ENCODE measurements at places on chromosomes 6 and 20.

GRCh38 chr6:54846243-54846856, at the start of gene FAM83B:
FAM83B (plus strand) TSS chr6:54846771; CDS start chr6:54870247, 23,476 bp downstream.
- DNase-seq: no peak

- no peak for DNase-seq
These were observed 14.9 kb downstream of the NEDD9 start for GRCh38 chr6:11217360-11218101.

DNA sequence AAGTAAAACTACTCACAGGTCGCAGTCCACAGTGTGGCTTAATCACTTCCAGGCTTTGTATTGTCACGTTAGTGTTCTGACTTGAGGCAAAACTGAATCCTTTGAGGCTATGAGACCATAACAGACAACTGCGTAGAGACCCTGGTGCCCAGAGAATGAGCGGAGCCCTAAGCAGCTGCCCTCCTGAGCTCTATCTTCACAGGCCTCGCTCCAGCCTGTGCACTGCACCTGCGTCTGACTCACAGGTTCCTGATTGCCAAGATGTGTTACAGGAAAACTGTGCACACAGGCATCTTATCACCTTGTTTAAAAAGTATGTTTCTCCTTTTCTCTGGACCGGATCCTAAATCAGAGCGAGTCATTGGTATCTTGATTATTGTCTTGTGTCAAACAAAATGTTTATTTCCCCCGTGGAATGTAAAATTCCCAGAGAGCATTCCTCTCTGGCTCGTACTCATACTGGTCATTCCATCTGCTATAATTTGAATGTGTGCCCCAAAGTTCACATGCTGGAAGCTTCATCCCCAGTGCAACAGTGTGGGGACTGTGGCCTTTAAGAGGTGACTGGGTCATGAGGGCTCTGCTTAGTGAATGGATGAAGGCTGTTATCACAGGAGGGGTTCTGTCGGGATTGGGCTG, 25.7 kb downstream of the PRR18 start:
- DNase-seq: no peak

- peak; percentile 7 for DNase-seq
These were observed 56.5 kb downstream of the CD40 start for GRCh38 chr20:46174469-46175126.

DNA sequence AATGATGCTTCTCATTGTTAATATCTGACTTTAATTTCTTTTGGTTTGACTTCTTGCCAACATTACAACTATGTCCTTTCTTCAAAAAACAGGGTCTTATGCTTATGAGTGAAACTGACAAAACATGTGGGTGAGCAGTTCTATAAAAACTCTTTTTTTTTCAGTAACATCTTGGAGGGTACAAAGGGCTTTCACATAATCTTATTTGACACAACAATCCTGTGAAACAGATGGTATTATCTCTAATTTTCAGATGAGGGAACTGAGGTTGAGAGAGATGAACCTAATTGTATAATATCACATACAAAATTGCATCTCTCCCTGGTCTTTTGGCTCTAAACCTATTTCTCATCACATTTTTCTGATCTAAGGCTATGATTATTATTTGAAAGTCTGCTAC, 38.3 kb downstream of the MAPK14 start:
- no peak for DNase-seq

DNA sequence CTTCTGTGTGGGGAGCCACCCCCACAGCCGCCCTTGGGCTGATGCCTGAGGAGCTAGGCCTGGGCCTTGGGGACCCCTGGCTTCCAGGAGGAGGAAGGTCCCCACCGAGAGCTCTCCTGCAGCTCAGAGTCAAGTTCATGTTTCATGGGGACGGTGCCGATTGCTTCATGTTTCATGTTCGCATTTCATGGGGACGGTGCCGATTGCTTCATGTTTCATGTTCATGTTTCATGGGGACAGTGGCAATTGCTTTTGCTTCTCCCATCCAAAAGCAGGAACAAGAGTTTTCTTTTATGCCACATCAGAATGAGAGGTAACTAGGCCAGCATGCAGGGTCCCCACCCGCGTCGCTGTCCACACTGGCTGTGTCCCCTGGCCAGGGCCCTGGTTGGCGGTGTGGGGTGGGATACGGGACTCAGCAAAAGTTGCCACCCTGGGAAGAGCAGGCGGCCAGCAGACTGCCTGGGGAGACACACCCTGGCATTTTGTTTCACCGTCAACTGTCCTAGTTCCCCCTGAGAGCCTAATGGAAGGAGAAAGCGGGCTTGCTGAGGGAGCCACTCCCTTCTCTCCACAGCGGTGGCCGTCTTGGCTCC, 46.0 kb downstream of the DACT2 start:
- no peak for DNase-seq

- DNase-seq: no peak
These were observed 8.5 kb downstream of the AKAP12 start for GRCh38 chr6:151248295-151248694.

DNA sequence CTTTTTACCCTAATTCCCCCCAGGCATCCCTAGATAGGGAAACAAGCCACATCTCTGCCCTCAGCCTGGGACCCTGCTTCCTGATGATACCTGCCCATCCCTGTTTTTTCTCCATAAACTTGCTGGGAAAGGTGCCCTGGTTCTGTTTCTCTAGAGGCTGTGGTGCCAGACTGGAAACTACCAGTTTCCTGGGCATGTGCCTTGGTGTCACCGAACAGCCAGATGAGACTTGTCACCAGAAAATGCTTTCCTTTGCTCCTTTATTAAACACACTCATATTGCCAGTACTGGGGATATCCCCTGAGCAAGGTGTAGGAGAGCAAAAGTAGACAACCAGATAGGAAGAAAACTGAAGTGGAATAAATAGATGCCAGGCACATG, 16.8 kb downstream of the SRSF3 start:
- DNase-seq: no peak

DNA sequence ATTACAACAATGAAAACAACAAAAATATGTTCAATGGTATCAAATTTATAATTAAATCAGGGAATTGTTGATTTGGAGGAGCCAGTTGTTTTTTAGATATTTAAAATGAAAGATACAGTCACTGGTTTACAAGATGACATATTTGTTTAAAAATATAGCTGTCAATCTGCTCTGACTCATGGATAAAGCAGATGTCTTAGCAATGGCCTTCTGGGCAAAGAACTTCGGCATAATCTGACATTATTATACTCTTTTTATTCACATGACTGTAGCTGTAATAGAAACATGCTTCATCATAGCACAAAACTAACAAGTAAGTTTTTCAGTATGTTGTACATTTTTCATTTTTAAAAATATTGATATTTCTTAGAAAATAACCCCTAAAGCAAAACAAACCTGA, 267.4 kb downstream of the CENPW start:
- no peak for DNase-seq

GRCh38 chr20:14778875-14779274, 441.5 kb upstream of the FLRT3 start:
- DNase-seq: no peak

GRCh38 chr20:17504066-17504897, 26.9 kb downstream of the BFSP1 start:
- no peak for DNase-seq

DNA sequence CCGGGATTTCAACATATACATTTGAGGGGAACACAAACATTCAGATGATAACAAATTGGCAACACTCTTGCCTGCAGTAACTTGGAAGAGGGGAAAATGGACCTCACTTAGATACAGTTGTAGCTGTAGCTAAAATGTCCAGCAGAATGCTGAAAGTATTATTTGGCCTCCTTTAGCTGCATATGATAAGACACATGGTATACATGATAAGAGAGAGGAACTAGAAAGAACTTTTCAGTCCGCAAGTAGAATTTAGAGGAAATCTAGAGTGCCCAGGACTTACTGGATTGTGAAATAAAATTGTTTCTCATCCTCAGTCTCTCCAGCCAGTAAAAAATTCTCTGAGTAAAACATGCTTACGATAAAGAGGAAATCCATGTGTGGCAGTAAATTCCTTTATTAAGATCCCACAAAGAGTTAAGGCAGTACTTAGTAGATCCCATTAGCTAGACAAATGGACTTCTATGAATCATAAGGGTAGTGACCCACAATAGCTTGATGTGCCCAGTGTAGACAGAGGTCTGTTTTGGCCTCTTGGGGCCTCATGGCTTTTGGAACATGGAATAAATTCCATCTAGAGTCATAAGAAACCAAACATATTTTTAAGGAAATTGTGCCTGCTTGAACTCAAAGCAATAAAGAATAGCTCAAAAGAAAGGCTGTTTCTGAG, 87.9 kb upstream of the RBM24 start:
- DNase-seq: no peak

GRCh38 chr6:72376736-72377135, 245.1 kb upstream of the KCNQ5 start:
- DNase-seq: no peak

GRCh38 chr6:2743280-2744208, 7.2 kb downstream of the MYLK4 start:
- no peak for DNase-seq

- no peak for DNase-seq
These were observed 148.3 kb upstream of the SCGN start for GRCh38 chr6:25503686-25504085.

DNA sequence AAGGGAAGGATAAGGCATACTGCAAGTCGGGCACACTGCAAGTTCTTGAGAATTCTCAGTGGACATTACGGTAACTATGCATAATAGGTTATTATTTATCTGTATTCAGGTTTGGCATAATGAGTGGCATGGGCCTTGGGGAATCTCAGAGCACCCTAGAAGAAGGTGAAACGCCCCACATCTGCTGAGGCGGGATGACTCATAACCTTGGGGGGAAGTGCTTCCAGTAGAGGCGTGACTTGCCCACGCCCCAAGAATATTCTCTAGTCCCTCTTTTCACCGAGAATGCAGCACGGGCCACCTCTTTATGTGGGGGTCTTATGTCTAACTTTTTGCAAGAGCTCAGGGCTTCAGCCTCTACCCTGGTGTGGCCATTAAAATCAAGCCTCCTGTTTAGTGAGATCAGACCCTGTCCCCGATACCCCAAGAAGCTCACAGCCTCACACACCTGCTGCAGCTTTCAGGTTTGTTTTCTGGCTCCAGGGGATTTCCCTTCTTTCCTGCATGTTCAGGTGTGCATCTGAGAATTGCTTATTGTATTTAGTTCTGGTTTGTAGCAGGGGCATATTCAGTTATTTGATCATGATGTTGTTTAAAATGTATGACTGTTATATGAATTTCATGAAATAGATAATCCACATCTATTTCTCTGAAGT, 19.1 kb downstream of the ZFP64 start:
- DNase-seq: no peak

All from AG09319 (cell line).